NCI-H524 (cell line): ENCODE measurements at places on chromosomes 6 and 20.

- DNase-seq, result no peak
Observed at GRCh38 chr20:13262671-13263360, 41.7 kb downstream of the ISM1 start.

GRCh38 chr20:49616154-49617007 is 48.4 kb upstream of the PTGIS start:
- no peak for DNase-seq

DNA sequence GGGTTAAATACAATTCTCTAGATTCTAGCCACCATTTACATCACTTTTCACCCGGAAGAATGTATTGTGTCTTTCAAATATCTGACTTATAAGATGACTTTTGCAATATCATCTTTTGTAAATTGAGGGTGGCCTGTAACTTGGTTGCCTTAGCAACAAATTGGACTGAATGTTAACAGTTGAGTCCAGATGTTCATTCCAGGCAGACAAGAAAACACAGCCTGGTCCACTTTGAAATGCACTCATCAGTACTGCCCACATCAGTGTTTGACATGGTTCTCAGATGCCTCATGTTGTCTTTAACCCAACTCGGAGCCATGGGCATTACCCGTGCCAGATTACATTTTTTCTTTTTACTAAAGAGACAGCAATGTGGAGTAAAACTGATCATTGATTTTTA is 781.6 kb upstream of the CHD6 start:
- DNase-seq, result no peak

- peak; percentile 97 for DNase-seq
Observed at GRCh38 chr20:60586269-60587050, 628.2 kb downstream of the CDH26 start.

GRCh38 chr20:23287354-23288190 is 63.0 kb upstream of the NXT1 start:
- no peak for DNase-seq

GRCh38 chr6:25623879-25624278 is 28.1 kb upstream of the SCGN start:
- DNase-seq, result no peak
